Epithelial cell of alveolus of lung (primary cell): ENCODE measurements at places on chromosomes 6 and 20. TPM values are rescaled to one million over a fixed set of nuclear protein-coding genes. Genes with fewer than 3 reads are reported as not detected.

MEP1A gene
- total RNA-seq: not detected in 2 replicates

PPP1R16B gene
- 0.39 and 0.56 TPM in 2 replicates for total RNA-seq

XKR7 gene
- not detected in 2 replicates for total RNA-seq

PDE10A gene
- total RNA-seq: 2.3 and 44.2 TPM in 2 replicates

ANGPT4 gene
- total RNA-seq: not detected in 2 replicates

GRM1 gene
- total RNA-seq: 0.08 TPM in 1 of 2 replicates, not detected in the other

MYBL2 gene
- total RNA-seq: 9.4 and 32.3 TPM in 2 replicates

EDN1 gene
- total RNA-seq: 0.24 and 3.4 TPM in 2 replicates

AP5S1 gene
- total RNA-seq: 11.8 and 19.9 TPM in 2 replicates

TGIF2 gene
- 12.8 and 17.0 TPM in 2 replicates for total RNA-seq

ERVFRD-1 gene
- not detected in 2 replicates for total RNA-seq

BCL2L1 gene
- 47.7 and 89.9 TPM in 2 replicates for total RNA-seq

PLEKHG1 gene
- total RNA-seq: 2.7 and 3.7 TPM in 2 replicates

SLC17A9 gene
- total RNA-seq: 3.0 and 17.1 TPM in 2 replicates

ALDH8A1 gene
- 0.26 and 0.32 TPM in 2 replicates for total RNA-seq

SNAI1 gene
- total RNA-seq: 11.7 and 12.4 TPM in 2 replicates
